Activated CD4-positive, CD25-positive, alpha-beta regulatory T cell treated with anti-CD3 and anti-CD28 coated beads, Interleukin-2, amount 50 U/mL, for 72 hours (primary cell): ENCODE measurements at places on chromosomes 13 and 19.
A peak's percentile ranks its signal among the peaks of the same experiment; 100 is the strongest.

GRCh38 chr19:17584132-17584531 lies 28.7 kb downstream of the COLGALT1 start:
- DNase-seq, result no peak

GRCh38 chr13:49932066-49932465 lies 4.1 kb downstream of the SPRYD7 start:
- DNase-seq, result no peak

- DNase-seq, result peak; percentile 74
Observed at GRCh38 chr19:41887711-41888382, 4.9 kb downstream of the ARHGEF1 start.

GRCh38 chr19:18281082-18282020 lies at the start of gene JUND:
TSS of gene JUND (minus strand) at chr19:18281622. CDS start at chr19:18281484, 138 bp downstream.
- peak; percentile 97 for DNase-seq

DNA sequence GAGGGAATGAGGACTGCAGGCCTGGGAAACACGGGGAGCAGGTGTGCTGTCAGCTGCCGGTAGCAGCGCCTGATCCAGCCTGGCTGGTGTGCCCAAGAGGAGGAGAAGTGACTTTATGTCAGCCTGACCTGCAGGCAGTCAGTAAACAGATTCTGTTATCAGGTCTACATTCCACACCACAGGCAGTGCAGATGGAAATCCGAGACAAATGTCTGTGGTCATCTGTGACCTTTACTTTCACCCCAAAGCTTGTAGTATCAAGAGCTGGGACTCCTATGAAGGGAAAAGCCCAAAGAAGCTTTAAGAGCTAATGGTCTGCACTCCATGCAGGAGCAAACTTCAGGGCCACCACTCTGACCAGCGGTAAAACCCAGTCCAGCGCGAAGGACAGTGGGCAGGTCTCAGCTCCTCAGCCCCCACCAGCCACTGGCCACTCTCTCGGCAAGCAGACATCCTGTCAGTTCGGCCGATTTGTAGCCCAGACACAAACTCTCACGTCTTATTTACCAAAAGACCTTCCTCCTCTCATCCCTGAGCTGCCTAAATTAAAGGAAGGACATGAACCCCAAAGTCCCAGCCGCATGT lies 7.7 kb downstream of the EPS15L1 start:
- DNase-seq, result no peak

- no peak for DNase-seq
Observed at GRCh38 chr19:32206065-32206464, 139.3 kb upstream of the ZNF507 start.

DNA sequence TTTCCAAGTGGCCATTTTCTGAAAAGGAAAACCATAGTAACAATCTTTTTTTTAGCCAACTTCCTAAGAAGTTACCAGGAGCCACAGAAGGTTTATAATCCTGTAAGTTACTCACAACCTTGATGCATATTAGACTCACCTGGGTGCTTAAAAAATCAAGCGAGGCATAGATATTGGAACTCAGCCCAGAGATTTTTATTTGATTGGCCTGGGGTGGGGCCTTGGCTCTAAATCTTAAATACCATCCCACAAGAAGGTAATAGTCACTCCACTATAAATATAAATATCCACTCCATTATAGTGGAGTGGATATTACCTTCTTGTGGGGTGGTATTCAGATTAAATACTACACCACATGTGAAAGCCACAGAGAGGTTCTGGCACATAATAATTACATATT lies 429.6 kb downstream of the RFC3 start:
- DNase-seq, result no peak

- no peak for DNase-seq
Observed at GRCh38 chr13:33757713-33758112, 60.2 kb upstream of the RFC3 start.

DNA sequence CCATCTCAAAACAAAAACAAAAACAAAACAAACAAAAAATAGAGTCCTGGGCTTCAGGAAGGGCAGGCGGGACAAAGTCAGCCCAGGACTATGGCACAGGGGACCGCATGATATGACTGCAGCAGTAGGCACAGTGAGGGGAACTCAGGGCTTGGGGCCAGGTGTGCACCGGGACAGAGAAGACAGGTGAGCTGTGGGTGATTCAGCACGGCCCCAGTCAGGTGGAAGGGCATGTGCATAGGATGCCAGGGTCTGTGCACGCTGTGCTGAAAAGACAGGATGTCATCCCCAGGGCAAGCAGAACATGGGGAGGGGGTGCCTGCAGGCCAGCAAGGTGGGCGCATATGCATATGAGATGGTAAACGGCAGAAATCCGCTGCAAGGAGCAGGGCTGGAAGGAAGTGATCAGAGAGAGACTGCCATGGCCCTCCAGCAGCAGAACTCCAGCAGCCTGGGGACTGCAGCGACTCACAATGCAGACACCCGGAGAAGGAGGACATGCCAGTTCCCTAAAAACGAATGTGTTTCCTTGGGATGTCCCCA lies 15.0 kb downstream of the EPS15L1 start:
- no peak for DNase-seq

- DNase-seq, result no peak
Observed at GRCh38 chr13:45565331-45565730, 50.2 kb downstream of the ERICH6B start.

- no peak for DNase-seq
Observed at GRCh38 chr19:16402041-16402440, 69.7 kb downstream of the EPS15L1 start.

GRCh38 chr13:105643966-105644365 lies 891.5 kb downstream of the EFNB2 start:
- no peak for DNase-seq

DNA sequence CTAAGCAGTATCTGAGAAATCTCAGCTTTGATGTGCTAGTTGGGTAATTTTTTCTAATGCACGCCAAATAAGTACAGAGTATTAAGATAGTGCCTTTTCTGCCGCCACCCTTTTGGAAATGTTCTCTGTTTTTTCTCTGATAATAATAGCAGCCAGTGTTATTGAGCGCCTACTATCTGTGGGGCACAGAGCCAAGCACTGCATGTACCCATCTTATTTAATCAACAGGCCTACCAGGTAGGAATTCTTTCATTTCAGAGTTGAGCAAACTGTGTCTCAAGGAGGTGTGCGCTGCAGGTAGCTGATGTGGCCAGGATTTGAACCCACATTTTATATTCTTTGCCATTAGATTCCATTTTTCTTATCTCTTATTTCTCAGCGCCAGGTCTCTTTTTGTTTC lies 1.4 kb downstream of the EPN1 start:
- DNase-seq, result no peak

DNA sequence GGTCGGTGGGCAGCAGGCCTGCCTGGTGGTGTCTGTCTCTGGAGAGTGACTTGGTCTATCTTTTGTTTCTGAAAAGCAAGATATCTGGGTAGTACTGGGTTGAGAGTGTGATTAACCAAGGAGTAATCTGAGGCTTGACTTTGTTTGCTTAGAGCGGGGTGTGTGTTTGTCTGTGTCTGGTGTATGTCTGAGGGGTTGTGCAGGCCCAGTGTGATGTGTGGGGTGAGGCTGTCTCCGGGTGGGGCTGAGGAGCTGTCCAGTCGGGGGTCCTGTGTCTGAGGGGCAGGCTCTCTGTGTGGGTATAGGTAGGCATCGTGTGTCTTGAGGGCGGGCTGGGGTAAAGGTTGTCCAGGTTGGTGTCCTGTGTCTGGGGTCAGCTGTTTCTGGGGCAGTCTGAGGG lies 11.1 kb upstream of the TIMM50 start:
- no peak for DNase-seq

DNA sequence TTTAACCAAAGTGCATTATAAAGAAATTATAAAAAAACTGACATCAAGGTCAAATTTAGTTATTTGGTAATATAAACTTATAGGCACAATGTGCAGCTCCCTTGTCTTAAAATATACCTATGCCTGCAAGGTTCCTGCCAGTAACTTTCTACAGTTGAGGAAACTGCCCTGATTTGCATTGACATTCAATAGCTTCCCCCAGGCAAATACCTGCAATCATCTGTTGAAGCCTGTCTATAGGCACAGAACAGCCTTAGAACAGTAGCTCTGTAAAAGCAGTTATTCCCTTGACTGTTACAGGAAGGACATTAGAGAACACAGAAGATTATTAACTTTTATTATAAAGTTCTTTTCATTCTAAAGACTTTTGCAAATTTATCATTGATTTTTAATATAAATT lies 1239.5 kb downstream of the PCDH9 start:
- no peak for DNase-seq

DNA sequence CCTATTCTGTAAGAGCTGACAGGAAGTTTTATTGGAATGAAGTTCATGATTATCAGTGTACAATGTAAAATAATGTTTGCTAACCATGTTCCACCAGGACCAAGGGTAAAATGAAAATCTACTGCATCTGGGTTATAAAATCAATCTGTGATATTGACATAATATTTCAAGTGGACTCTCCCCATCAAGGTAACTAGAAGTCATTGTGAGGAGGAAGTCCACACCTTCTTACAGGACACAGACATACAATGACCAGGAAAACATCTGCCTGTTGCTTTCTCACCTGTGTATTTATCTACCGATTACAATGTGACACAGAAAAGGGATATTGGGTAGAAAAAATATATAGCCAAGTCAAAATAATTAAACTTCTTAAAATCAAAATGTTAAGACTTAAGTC lies 140.7 kb upstream of the RFC3 start:
- no peak for DNase-seq

DNA sequence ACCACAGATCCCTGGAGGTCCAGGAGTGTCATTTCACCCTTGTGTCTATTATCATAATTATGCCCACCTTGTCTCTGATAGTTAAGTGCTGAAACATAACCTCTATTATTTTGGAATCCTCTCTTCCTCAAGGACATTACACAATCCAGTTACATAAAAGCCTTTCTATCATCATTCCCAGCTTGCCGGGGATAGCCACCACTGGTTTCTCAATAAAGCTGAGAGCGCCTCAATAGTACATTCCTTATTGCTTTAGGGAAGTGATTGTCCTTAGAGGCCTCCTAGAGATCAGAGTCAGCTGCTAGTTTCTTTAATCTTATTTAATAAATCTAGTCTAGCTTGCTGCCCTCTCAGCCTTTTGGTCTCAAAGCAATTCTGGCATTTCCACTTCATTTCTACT lies 490.0 kb upstream of the ATXN8OS start:
- no peak for DNase-seq

- DNase-seq, result no peak
Observed at GRCh38 chr19:2372076-2372612, 12.1 kb downstream of the TMPRSS9 start.

- DNase-seq, result no peak
Observed at GRCh38 chr13:97460004-97460775, 26.2 kb downstream of the RAP2A start.

DNA sequence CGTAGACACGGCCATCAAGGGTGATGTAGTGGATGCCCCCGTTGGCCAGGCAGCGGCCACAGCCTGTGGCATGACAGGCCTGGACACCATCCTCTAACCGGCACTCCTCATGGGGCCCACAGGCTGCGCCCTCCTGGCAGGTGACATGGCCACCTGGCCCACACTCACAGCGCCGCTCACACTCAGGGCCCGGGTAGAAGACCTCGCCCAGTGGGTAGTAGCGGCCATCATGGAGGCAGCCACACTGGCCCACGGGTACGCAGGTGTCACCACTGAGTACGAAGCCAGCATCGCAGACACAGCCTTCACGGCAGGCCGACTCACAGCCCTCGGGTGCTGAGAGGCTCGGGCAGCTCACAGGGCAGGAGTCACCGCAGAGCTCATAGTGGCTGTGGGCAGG lies 27.2 kb upstream of the FBL start:
- no peak for DNase-seq

- no peak for DNase-seq
Observed at GRCh38 chr13:91722267-91722884, 324.0 kb downstream of the GPC5 start.

DNA sequence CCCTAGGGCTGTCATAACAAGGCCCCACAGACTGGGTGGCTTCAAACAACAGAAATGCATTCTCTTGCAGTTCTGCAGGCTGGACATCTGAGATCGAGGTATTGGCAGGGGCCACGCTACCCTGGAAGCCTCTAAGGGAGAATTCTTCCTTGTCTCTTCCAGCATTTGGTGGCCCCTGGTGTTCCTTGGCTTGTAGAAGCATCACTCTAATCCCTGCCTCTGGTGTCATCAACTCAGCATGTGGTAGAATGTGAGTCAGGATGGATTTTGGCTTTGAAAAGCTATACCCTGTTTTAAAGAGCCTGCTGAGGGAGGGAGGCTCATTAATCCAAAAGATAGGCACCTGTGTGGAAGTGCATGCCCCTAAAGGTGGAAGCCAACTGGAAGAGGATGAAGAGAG lies 7.9 kb upstream of the GGACT start:
- no peak for DNase-seq

GRCh38 chr13:103759361-103759760 lies 693.1 kb upstream of the SLC10A2 start:
- no peak for DNase-seq

GRCh38 chr13:35724446-35724845 lies 248.0 kb upstream of the MAB21L1 start:
- DNase-seq, result no peak

GRCh38 chr19:40294560-40294959 lies 9.4 kb upstream of the AKT2 start:
- no peak for DNase-seq

DNA sequence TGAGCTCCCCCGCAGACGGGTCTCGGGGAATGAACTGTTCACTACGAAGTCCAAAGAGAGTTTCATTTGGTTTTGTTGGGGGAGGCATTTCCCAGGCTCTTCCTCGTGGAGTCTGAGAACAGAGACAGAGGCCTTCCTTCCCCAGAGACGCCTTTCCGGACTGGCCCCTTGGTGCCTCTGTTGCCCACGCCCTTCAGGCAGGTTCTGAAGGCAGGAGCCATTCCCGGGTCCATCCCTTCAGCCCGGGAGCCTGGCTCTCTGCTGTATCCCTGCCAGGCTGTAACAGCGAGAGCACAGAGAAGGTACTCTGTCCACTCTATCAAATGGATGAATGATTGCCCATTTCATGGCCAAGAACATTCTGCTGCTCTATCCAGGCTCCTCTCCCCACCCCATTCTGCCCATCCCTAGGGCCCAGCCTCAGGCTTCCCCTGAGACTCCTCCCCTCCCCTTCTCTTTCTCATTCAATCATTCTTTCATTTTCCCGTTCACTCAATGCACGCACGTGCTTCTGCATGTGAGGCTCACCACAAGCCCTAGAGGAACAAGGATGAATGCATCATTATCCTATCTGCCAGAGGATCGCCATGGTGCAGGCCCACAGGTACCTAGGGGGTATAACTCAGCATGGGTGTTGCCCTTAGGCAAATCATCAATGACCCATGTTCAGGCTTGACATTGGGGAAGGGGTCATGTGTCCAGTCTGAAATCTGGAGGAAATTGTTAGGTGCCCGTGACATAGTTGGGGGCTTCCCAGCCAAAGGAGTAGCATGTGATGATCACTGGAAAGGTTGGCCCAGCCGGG lies 298.6 kb downstream of the ZNF536 start:
- no peak for DNase-seq

DNA sequence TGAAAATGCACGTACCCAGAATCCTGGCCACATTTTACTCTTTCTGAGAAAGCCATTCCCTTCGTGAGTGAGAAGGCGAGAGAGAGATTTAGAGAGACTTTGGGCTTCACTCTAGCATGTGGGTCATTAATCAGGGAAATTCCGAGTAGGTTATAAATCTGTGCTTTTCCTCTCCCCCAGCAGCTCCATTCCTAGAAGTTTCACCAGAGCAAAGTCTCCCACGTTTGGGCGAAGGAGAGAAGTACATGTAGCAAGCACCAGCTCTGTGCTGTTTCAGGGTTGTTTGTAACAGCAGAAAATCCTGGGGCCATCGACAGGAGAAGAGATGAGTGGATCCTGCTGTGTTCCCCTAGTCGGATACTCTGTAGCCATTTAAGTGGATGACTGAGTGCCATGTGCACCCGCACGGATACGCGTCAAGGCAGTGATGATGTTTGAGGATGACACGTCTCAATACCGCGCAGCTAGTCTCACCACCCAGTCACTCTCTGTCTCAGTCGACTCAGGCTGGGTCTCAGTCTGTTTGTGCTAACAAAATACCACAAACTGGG lies 131.8 kb upstream of the PEG3 start:
- no peak for DNase-seq
